Fibroblast of gingiva (primary cell): ENCODE measurements at places on chromosomes 4 and X.

DNA sequence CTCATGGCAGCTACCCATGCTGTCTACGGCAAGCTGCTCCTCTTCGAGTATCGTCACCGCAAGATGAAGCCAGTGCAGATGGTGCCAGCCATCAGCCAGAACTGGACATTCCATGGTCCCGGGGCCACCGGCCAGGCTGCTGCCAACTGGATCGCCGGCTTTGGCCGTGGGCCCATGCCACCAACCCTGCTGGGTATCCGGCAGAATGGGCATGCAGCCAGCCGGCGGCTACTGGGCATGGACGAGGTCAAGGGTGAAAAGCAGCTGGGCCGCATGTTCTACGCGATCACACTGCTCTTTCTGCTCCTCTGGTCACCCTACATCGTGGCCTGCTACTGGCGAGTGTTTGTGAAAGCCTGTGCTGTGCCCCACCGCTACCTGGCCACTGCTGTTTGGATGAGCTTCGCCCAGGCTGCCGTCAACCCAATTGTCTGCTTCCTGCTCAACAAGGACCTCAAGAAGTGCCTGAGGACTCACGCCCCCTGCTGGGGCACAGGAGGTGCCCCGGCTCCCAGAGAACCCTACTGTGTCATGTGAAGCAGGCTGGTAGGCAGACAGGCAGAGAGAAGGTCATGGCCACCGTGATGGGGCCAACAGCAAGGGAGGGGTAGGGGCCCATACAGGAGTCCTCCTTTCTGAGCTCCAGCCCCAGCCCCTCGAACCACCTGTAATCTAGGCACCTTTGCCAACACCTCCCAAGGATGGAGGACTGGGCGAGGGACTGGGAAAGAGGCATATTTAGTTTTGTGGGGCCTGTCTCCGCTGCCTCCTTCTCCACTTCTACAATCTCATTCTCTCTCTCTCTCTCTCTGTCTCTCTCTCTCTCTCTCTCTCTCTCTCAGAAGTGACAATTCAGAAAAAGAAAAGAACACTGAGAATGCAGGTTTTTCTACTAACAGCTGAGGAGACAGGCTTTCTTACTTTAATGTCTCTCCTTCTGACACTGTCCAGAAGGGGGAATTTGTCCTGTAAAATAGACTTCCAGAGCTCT is 4.7 kb upstream of the TSPYL2 start:
- no peak for DNase-seq

GRCh38 chrX:43313035-43313434 is 343.1 kb upstream of the MAOA start:
- no peak for DNase-seq

- DNase-seq: no peak
Observed at GRCh38 chr4:139600662-139601061, 44.6 kb upstream of the SETD7 start.

DNA sequence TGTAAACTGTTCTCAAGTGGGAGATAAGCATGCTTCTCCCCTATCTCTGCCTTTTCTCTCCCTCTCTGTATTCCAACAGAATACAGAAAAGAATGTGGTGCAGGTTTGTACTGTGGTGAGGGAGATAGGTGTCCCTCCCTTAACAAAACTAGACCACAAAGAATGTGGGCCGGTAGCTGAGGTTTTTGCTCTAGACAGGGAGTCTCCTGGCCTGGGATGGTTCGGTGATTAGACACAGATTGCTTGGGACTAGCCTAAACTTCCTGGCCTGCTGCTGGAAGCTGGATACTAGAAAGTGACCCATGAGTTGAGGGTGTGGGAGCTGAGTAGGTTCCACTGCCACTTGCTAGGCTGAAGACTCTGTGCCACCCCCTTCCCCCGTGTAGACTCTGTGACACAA is 143.0 kb downstream of the CXXC4 start:
- no peak for DNase-seq

- DNase-seq: no peak
Observed at GRCh38 chrX:132144061-132144460, 16.2 kb upstream of the FRMD7 start.

DNA sequence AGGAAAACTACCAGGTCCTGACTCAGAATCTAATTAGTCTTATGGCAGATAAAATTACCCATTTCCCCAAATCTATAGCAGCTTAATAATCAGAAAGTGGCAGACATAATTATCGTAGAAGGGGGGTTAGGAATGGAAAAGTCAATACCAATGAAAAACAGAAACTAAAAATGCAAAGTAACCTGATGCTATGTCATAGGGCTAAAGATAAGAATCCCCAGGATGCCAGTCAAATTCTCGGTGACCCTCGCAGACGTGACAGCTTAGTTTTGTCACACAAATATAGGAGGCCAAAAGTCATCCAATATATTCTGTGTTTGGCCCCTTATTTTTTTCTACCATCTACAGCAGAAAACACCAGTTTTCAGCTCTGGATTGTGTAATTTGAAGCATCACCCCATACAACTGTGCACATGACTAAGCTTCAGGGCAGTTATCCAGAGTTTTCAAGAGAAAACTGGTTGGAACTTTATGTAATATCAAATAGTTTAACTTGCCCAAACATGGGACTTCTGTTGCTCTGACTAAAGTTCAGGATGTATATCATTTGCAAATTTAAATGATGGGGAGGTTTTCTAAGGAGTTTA is 30.9 kb downstream of the RASSF6 start:
- DNase-seq: peak; percentile 83

- no peak for DNase-seq
Observed at GRCh38 chr4:38136604-38137003, 176.4 kb downstream of the PTTG2 start.

- no peak for DNase-seq
Observed at GRCh38 chr4:45442466-45442865, 681.4 kb downstream of the GABRG1 start.

DNA sequence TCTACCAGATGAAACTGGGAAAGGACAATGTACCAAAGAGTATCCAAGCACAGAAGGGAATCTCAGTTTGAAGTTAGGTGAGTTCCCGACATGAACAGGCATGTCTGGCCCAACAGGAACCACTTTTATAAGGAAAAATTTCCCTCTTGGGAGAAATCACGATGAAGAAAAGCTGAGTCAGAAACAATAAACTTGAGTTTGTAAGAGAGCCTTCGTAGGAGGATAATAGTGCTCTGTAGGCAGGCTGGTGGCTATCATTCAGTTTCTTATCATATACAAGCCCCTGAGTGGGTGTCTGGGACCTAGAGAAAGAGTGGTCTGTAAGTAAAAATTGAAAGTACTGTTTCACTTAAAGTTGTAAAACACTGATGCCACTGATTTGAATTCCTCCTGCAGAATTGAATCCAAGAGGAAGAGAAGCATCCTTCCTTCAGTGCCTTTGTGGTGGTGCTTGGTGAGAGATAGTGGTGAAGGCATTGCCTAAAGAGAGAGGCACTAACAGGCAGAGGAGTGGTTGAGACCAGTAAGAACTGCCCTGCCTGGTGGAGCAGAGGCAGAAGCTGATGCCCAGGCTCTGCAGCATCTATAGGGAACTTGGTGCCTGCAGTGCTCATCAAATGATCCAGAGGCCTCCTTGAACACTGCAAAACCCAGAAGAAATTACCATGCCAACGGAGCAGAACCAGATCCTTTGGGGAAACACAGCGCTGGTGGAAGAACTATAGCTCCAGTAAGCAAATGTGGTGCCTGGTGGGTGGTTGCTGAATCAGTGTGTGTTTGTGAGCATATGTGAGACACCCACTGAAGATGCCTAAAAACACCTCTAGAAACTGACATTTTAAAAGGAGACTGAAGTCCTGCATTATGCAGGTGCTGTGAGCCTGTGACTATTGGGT is 31.7 kb upstream of the METAP1 start:
- DNase-seq: no peak

- DNase-seq: peak; percentile 98
Observed at GRCh38 chr4:128517739-128518510, 230.3 kb upstream of the PGRMC2 start.

DNA sequence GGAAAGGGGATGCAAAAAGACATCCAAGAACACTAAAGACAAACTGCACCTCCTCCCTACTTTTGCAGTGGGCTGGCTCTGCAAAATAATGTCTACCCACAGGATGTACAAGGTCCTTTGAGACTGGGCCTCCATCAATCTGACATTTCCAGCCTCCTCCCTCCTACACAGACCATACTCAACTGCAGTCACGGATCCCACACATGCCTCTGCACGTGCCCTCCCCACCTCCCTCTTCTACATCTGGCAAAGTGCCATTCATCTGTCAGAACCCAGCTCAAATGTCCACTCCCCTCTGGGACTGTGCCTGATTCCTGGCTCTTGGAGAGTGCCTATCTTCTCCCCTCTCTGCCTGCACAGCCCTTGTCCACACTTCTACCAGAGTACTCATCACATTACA is 50.3 kb downstream of the CHRDL1 start:
- DNase-seq: no peak

DNA sequence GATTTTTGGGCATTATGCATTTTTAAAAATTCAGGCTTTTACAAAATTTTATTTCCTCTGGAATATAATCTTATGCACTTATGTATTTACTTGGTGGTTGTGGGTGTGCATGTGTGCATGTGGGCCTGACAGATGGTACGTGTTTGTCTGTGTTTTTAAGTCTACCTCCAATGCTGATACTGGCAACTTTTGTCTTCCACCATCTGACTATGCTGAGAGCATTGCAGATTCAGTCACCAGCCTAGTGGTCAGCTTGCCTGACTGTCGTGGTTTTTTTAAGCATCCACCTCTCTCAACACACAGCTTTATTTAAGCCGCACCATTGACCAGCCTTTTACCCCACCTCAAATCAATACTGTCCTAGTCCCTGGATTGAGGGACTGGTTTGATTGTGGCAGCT is 37.1 kb downstream of the FSTL5 start:
- no peak for DNase-seq

DNA sequence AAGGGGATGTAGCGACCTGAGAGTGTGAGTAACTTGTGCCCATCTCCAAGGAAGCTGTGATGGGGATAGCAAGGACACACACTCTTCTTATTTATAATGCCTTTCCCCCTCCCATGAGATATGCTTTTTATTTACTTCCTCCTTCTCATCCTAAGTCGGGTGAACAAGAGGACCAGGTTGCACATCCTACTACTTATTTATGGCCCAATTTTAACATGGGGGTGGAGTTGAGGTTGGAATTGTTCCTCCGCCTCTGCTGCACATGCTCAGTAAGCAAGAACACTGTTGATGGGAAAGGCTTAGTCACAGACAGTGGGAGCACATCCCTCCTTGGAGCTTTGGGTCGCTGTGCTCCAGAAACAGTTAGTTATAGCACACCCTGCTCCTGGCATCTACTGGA is 15.2 kb upstream of the TLR8 start:
- no peak for DNase-seq

GRCh38 chr4:151228189-151229119 is 48.5 kb upstream of the PRSS48 start:
- peak; percentile 58 for DNase-seq

GRCh38 chr4:95957054-95957453 is 117.2 kb downstream of the PDHA2 start:
- no peak for DNase-seq
